Activated CD4-positive, alpha-beta T cell treated with anti-CD3 and anti-CD28 coated beads, Interleukin-2, amount 50 U/mL, for 1 hour (primary cell): ENCODE measurements at places on chromosomes 2 and 18.

DNA sequence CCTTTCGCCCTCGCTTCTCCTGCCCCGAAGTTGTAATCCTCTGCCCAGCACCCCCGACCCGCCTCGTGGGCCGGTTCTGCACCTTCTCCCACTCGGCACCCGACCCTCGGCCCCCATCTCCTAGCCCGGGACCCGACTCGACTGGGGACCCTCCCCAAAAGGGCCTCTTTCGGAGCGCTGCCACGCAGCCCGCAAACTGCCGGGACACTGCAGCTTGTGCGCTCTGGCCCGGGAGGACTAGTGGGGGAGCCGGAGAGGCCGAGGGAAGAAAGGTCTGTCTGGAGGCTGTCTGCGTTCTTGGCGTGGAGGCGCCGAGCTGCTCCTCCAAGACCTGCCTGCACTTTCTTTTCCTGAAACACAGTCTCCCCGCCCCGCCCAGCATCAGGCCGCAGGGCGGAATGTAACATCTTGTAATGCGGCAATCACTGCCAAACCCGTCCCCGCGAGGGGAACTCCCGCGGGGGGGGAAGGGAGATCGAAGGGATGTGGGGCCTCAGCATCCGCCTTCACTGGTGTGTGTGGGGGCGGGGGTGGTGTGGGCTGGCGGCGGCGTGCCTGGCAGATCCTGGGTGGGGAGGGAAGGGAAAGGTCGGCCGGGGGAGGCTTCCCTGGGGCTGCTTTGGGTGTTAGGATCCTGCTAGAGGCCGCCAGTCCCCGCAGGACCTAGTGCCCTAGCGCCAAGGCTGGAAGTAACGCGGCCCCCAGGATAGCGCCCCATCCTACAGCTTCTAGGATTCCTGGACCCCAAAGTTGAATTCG is 7.4 kb downstream of the DLX2 start:
- peak; percentile 66 for DNase-seq

DNA sequence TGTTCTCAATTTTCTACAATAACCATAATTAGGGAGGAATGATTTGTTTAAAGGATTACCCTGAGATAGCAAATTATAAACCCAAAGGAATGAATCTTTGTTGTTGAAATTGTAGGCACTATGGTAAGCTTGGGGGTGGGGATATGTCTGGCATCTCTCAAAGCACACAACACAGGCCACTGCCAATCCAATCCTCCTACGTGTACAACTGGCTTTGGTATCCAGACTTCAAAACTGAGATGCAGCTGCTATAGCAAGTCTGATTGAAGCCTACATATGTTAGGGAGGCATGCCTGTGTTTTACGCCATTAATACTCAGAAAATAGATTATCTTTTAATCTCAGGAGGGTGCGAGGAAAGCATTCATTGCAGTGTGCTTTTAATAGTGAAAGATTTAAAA is 5.9 kb upstream of the NCOA1 start:
- DNase-seq = no peak

DNA sequence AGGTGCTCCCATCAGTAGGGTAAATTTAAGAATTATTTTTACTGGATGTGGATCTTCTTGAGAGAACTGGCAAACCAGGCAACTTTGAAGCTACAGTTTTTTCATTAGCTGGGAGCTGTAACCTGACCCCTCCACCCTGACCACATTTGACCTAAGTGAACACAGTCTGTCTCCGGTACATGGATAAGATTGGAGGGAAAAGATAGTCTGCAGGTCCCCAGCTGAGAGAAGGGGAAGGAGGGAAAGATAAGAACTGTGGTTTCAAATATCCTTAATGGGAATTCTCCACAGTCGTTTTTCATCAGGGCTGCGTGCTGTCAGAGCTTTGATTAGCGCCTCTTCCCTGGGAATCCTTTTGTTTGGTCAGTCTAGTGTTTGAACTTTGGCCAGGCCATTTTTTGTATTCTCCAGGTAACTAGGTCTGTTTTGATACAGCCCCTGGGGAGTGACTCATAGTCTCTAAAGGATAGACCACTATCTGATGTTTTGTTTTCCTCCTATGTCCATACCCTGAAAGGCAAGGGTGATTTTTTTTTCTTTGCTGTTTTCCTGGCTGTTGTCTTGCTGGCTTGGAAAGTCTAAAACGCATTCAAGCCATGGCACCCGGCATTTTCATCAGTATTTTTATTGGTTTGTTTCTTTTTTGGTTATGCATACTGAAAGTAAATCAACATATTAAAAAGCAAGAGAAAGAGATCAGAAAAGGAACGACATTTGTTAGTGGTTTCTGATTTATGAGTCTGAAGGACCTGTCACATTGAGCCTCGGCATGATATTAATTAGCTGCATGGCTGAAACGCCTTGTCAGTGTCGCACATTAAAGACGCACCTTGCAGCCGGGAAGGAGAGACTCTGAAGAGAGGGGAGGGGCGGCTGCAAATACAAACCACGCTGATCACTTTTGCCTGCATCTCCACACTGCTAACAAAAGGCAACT is 183.4 kb upstream of the FN1 start:
- DNase-seq = no peak

- DNase-seq = no peak
Measured at GRCh38 chr2:74566754-74567085, 12.2 kb downstream of the DOK1 start.
